ENCODE measurements at places on chromosomes 6 and 20.

GRCh38 chr20:25128649-25129048, 46.7 kb upstream of the VSX1 start:
- DNase-seq: no peak

- DNase-seq: no peak
Measured at GRCh38 chr6:21147995-21148394, 445.6 kb upstream of the SOX4 start.

DNA sequence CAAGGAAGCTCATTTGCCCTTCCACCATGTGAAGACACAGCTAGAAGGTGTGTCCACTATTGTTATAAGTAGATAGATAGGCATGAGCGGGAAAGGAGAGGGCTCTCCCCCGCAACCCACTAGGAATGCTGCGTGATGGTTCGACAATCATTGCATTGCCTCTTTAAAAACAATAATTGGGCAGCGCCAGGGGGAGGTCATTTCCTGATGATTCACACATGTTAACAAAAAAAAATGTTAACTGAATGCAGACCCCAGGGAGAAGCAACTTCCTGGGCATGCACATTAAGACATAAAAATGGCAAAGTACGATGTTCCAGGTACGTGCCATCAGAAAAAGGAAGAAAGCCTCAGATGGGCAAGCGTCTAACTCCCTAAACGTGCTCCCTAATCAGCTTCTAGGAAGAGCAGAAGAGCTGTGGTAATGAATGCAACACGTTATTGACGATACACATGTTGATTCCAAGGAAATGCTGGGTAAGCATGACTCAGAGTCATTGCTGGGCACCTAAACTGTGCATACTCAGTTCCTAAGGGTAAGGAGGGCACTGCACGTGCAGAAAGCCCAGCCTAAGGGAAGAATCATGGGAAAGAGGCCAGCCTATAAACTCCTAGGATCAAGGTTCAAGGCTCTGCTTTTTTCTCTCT, 113.7 kb downstream of the FAM217A start:
- DNase-seq: no peak

- DNase-seq: no peak
Measured at GRCh38 chr6:128500014-128500413, 20.4 kb downstream of the PTPRK start.

DNA sequence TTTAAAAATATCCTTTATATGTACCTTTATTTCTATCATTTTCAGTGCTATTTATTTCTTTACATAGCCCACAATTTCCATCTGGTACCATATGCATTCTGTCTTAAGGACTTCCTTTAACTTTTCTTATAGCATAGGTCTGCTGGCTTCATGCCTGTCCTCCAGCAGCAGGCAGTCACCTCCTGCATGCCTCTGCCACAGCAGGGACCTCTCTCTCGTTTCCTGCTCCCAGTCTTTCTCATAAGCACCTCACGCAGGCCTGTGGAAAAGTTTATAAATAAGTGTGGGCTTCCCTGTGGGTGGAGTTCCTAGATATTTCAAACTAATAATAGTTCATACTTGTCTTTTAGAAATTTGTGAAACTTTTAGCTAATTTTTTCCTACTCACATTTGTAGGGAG, 133.9 kb downstream of the KCNQ5 start:
- DNase-seq: no peak

- no peak for DNase-seq
Measured at GRCh38 chr6:146595972-146596731, 2.6 kb upstream of the ADGB start.

GRCh38 chr6:77145244-77145643, 318.0 kb downstream of the HTR1B start:
- DNase-seq: no peak

DNA sequence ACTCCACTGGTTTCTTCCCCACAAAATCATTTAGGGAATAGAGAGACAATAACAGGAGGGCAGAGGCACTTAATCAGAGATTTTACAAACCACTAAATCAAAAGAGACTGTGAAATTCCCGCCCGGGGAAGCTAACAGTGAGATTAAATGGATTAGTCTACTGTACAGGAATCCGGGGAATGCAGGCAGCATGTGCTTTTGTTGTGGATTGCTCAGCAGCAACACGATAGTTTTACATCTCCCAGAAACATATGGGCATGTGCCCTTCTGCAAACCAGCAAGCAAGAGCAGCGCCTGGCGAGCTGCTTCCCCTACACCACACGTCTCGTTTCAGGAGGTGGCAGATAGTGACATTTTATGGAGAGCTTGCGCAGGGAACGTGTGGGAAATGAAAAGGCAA, 382.3 kb downstream of the CD83 start:
- DNase-seq: peak; percentile 13

DNA sequence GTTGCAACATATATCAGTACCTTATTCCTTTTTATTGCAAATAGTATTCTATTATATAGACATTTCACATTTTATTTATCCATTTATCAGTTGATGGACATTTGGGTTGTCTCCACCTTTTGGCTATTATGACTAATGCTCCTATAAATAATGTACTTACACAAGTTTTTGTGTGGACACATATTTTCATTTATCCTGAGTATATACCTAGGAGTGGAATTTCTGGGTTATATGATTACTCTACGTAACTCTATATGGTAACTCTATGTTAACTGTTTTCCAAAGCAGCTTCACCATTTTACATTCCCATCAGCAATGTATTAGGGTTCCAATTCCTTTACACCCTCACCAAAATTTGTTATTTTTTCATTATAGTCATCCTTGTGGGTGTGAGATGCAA, 405.0 kb downstream of the ESR1 start:
- DNase-seq: no peak

DNA sequence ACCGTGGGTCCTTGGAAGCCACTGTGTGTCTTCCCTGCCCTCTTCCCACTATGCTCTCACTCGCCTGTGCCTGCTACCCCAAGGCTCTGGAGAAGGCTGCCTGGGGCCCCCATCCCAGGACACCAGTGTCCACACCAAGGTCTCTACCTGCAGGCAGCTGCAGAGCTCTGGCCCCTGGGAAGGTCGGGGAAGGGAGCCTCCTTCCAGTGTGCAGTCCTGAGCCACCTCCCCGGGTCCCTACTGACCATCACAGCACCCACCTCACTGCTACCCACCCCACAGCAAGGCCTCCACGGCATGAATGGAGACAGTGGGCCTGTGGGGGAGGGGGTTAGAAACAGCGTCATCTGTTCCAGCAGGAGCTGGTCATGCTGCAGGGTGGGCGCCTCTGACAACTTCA, 35.6 kb downstream of the RBM38 start:
- no peak for DNase-seq

DNA sequence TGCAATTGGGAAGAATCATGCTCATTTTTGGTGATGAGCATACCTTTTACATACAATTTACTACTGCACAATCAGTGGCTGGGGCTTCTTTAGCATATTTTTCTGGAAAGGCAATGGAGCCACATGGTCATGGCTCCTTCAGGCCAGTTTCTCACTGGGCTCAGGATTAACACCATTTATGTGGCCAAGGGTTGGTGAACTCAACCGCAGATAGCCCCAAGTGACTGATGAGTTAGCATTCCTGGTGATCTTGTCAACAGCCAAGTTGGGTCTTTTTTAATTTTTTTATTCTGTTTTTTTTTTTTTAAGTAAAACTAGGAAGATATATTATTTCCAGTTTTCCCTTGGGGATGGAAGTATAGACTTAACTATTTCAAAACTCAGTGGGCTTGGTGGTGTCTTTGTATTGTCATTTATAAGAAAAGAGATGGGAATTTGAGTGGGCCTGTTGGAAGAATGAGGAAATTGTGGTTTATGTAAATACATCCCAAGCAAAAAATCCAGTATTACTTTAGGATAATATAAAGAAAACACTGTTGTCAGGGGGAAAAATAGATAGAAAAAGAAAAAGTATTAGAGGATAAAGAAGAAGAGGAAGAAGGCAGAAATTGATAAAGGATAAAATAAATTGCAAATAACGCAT, 397.4 kb downstream of the MAFB start:
- no peak for DNase-seq

DNA sequence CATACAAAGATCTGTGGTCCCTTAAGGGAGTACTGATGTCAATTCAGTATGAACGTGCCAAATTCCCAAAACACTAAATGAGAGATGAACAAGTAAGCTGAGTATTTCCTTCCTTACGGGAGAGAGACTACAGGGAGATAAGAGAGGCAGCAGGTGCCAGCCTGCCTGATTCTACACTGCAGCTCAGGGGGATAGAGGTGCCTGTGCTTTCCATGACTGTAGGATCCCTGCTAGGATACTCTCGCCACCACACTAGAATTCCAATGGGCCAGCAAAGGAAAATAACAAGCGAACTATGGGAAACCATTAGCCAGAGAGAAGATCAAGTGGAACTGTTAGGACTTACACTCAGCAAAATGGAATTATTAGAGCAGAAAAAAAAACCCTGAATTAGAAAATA, 198.5 kb upstream of the BTBD3 start:
- DNase-seq: no peak

DNA sequence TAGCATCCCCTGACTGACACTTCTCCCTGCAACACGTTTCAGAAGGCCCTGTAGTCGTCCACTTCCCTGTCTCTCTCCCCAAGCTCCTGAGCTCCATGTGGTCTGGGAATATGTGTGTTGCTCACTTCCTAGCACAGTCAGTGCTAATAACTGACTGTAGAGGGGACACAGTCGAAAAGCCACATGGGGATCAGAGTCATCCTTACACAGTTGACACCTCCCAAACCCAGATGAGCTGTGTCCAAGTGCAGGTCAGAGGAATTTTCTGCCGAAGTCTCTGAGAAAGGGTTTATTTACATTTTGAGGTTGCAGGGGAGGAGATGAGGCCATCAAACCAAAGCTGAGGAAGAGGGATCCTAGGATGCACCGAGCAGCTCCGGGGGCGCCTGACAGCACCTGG, 3.5 kb upstream of the ADAM33 start:
- no peak for DNase-seq
